AG08396 (cell line): ENCODE measurements at places on chromosomes 12 and 14.

GRCh38 chr12:52660934-52661499, 9.0 kb upstream of the KRT2 start:
- no peak for DNase-seq

- no peak for DNase-seq
Observed at GRCh38 chr12:7093892-7094291, 1.6 kb upstream of the C1R start.

- DNase-seq, result no peak
Observed at GRCh38 chr14:87160989-87161388, 832.0 kb downstream of the GALC start.

DNA sequence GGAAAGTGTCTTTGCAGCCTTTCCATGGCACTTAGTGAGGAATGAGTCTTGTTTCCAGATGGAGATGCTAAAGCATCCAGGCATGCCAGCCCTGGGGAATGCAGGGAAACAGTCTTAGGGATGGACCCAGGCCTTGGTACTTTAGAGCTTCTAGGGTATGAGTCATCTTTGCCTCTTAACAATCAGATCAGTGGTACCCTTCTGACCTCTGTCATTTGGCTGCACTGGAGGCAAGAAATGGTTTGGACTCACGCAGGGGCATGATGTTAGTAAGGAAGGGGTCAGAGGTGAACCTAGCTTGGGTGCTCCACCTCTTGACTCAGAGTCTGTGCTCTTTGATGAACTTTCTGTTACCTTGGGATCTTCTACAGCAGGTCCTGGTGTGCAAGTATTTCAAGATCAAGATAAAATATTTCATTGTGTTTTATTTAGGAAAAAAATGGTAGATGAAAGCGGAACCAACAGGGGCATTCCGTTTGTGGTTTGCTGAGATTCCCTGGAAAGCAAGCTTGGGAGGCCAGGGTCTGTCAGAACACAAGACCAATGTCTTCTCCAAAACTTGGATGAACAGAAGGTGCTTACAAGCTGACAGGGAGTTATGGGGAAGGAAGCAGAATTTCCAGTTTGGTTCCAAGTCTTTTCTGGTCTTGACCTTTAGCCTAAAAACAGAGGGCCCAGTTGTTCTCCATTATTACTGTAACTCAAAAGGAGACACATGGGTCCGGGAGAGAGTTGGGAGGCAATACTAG, 216.2 kb downstream of the ZFP36L1 start:
- no peak for DNase-seq

GRCh38 chr12:22329621-22330020, 4.9 kb downstream of the ST8SIA1 start:
- DNase-seq, result no peak

DNA sequence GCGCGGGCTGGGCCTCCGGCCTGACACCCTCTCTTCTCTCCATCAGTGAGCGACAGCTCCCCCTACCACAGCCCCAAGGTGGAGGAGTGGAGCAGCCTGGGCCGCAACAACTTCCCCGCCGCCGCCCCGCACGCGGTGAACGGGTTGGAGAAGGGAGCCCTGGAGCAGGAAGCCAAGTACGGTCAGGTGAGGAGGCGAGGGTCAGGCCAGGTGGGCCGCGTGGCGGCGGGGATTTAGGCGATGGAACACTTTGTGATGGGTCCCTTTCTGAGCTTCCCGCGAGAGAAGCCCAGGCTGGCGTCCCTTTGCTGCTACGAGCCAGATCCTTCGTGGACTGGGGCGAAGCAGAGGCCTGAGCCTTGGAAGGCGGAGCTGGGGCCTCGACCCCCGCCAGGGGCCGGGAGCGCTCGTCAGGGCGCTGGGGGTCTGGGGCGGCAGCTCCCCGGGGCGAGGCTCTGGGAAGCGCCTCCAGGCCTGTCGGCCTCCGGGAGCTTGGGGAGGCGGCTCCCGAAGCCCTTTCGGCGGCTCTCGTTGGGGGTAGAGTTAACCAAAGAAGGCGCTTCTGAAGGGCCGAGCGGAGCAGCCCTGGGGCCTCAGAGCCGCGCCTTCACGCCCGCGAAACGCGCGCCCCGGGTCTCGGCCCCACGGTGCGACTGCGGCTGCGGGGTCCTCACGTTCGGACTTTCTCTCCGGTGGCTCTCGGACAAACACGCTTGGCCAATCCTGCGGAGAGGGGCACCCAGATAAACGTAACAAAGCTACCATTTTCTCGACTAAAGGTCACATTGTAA, 5.0 kb downstream of the PAX9 start:
- no peak for DNase-seq

GRCh38 chr14:43471595-43471994, 1035.5 kb downstream of the FSCB start:
- no peak for DNase-seq

DNA sequence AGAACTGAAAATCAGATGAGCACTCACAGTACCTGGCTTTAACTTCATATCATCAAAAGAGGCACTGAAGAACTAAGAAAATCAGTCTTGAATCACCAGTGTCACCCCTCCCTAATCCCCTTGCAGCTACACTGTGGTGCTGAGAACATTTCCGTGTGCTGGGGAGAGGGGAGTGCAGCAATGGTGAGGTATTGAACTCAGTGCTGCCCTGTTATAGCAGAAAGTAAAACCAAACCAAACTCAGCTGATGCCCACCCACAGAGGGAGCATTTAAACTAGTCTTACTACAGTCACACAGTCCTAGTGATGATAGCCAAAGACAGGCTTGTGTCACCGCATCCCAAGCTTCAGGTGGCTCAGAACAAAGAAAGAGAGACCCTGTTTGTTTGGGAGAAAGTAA, 122.1 kb downstream of the CPNE8 start:
- no peak for DNase-seq

DNA sequence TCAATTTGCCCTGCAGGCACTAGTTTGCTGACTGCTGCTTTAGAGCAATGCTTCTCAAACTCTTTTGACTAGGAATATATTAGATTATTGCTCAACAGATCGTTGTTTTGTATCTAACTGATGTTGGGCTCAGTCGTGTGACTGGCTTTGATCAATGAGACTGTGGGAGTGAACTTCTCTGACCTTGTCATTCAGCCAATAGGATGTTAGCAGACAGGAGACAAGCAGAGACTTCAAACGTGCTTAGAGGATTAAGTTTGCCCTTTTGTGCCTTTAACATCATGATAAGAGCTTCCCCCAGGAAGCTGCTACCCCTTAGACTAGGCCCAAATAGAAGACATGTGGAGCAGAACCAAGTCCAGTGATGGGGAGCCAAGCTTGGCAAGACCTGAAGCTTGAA, 76.7 kb upstream of the ELK3 start:
- no peak for DNase-seq

- DNase-seq, result no peak
Observed at GRCh38 chr14:89452281-89452680, 35.2 kb upstream of the FOXN3 start.

DNA sequence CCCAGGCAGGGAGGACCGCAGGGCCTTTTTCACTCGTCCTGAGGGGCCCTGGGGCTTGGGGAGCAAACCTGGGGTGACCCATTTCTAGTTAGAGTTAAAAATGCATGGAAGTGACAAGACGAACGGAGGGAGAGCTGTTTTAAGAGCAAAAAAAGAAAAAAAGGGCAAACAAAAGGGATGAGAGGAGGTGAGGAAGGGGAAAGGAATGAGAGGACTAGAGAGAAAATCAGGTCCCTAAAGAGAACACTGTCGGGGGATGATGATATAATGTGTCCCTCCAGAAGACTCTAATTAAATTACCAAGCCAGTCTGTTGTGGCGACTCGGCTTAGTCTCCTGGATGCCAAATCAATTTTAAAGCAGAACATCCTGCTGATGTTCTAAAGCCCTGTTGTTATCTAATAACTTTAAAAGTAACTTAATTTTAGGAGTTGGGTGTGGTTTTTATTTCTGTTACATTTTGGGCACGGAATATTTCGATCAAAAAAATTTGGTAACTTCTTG, 1.1 kb downstream of the ANO6 start:
- no peak for DNase-seq

- DNase-seq, result peak; percentile 84
Observed at GRCh38 chr12:75814851-75815754, 216.5 kb downstream of the PHLDA1 start.

DNA sequence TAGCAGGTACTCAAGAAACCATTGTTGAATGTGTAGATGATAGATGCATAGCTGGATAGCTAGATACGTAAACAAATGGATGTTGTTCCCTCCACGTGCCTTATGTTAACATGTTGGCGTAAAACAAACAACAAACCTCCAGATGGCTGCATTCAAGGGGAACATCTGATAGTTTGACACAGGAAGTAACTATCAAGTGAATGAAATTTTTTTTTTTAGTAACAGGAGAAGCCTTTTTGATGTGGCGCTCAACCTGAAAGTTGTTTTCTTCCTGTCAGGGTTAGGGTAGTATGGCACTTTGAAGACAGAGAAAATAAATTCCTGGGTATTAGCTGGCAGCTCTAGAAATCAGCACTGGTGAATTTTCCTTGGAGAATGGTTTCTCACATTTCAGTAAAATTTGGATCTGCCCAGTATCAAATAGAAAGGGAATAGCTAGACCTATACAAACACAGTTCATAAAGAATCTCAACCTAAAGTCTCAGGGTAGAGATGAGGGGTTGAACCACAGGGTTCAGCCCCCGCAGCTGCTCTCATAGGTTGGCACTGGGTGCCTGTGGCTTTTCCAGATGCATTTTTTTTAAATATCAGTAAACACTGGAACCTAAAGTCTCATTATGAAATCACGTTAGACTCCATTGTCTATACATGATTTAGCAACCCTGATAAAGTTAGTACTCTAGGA, 18.8 kb upstream of the RAP1B start:
- DNase-seq, result no peak

DNA sequence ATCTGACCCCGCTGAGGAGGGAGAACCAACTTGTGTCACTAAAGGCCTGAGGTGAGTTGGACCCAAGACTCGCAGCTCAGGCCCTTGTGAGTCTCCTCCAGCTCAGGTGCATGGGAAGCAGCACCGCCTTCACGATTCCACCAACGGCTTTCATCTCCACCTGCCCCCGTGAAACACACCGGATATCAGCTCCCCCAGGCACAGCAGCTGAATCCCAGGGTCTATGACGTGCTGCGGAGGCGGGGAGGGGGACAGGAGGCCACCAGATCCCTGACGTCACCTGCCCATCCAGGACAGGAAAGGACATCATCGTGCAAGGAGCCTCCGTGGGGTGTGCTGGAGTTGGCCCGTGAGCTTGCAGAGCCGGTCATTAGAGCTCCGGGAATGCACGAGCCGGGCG, 18.5 kb upstream of the SFSWAP start:
- no peak for DNase-seq

DNA sequence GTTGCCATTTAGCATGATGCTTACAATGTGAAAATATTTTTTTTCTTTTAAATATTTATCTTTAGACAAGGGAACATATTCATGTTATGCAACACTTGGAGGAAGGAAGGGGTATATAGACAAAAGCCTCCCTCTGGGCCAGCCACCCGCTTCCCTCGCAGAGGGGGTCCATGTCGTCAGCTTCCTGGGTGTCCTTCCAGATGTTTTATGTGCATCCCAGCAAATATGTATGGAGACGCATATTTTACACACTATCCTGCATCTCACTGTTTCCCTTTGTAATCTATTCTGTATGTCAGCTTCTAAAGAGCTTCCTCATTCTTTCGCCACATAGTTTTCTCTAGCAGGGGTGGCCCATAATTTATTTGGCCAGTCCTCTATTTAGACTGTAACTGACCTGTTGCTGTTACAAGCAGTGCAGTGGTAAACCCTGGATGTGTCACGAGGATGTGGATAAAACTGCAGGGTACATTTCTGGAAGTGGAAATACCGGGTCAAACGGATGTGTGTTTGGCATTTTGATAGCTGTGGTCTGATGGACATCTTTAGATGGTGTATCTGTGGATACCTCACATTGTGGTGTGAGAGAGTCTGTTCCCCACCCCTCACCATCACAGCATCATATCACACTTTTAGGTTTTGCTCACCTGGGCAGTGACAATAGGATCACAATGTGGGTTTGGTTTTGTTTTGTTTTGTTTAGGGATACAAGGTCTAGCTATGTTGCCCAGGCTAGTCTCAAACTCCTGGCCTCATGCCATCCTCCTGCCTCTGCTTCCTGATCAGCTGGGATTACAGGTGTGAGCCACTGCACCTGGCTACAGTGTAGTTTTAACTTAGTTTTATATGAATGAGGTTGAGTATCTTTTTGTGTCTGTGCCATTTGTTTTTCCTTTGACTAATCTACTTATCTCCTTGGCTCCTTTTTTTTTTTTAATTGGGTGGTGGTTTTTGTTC, 31.6 kb downstream of the FAM222A start:
- DNase-seq, result no peak

GRCh38 chr12:91138337-91138920, 27.1 kb upstream of the LUM start:
- no peak for DNase-seq

DNA sequence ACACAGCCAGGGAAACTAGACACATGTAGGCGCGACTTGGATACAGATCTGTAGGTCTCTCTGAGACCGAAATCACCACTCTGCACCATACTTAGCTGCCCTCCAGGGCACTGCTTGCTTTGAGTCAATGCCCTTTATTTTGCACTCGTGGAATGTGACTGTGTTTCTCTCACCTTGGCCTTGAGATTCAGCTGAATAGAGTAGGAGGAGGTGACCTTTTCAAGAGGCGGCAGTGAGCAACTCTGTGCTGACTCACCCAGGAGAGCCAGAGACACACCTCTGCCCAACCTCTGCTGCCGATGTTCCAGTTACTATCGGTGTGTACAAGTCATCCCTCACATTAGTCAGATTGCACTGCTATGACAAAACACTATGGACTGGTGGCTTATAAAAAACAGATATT, 583.4 kb downstream of the VRK1 start:
- DNase-seq, result no peak

GRCh38 chr12:613996-614395, 49.2 kb downstream of the NINJ2 start:
- DNase-seq, result no peak

- peak; percentile 78 for DNase-seq
Observed at GRCh38 chr14:100383727-100384158, 60.6 kb downstream of the SLC25A47 start.

- DNase-seq, result no peak
Observed at GRCh38 chr12:110316861-110317260, 35.8 kb downstream of the ATP2A2 start.

- no peak for DNase-seq
Observed at GRCh38 chr12:109717390-109718357, 4.0 kb downstream of the FAM222A start.
